ENCODE measurements at places on chromosomes 4 and X.

DNA sequence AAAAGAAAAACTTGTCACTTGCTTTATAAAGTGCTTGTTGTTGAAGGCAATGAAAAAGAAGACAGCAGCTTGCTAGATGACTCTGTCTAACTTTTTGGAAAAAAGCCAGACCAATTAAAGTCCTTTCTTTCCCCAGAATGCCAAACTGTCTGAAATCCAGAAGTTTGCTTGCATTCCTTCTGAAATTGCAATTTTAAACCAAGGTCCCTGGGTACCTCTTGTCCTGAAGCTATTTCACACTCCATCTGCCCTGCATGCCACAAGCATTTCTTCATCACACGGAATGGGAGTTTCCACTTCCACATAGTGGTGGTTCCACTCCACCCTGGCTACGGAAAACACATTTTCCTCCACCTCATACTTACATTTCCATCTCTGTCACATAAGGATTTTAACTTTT, 101.0 kb downstream of the PAPSS1 start:
- DNase-seq: no peak

- peak; percentile 35 for DNase-seq
Observed at GRCh38 chr4:56530269-56531148, 24.9 kb downstream of the ARL9 start.

GRCh38 chrX:19863212-19863856, 24.1 kb downstream of the SH3KBP1 start:
- no peak for DNase-seq

- DNase-seq: no peak
Observed at GRCh38 chr4:173018446-173018845, 150.2 kb upstream of the GALNT7 start.

GRCh38 chr4:129344058-129344457, 248.1 kb downstream of the C4orf33 start:
- DNase-seq: peak; percentile 20

DNA sequence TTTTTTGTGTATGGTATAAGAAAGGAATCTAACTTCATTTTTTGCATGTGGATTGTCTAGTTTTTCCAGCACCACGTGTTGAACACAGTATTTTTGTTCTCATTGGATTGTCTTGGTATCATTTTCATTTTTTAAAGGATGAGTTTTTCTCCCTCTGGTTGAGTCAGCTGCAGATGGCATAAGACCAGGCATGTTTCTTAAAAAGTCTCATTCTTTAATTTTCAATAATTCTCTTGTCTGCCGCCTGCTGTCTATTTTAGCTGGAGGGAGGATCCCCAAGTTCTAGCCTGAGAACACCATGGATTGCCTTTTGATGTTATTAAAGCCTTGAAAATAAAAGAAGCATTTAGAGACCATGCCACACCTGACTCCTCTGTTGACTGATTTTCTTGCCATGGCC, 263.8 kb downstream of the ARHGAP24 start:
- no peak for DNase-seq

DNA sequence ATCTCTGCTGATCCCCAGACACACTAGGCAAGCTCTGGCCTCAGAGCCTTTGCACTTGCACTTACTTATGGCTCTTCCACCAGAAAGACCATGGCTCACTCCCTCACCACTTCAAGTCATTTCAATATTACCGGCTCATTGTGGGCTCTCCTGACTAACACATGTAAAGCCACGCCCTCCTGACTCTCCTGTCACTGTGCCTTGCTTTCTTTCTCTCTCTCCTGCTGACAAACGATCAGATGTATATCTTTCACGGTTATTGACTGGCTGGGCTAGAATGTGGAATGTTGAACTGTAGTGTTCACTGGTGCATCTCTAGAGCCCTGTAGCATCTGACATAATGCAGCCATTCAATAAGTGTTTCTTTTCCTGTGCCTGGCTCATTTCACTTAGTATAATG, 425.1 kb downstream of the RAB28 start:
- peak; percentile 1 for DNase-seq

DNA sequence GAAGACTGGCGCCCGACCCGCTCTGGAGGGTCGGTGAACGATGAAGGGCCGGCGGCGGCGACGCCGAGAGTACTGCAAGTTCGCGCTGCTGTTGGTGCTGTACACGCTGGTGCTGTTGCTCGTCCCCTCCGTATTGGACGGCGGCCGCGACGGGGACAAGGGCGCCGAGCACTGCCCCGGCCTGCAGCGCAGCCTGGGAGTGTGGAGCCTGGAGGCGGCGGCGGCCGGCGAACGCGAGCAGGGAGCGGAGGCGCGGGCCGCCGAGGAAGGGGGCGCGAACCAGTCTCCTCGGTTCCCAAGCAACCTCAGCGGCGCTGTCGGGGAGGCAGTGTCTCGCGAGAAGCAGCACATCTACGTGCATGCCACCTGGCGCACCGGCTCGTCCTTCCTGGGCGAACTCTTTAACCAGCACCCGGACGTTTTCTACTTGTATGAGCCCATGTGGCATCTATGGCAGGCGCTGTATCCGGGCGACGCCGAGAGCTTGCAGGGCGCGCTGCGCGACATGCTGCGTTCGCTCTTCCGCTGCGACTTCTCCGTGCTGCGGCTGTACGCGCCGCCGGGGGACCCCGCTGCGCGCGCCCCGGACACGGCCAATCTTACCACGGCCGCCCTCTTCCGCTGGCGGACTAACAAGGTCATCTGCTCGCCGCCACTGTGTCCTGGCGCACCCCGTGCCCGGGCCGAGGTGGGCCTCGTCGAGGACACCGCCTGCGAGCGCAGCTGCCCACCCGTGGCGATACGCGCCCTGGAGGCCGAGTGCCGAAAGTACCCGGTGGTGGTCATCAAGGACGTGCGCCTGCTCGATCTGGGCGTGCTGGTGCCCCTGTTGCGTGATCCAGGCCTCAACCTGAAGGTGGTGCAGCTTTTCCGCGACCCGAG, 568 bp downstream of the CHST7 start:
- DNase-seq: peak; percentile 45

DNA sequence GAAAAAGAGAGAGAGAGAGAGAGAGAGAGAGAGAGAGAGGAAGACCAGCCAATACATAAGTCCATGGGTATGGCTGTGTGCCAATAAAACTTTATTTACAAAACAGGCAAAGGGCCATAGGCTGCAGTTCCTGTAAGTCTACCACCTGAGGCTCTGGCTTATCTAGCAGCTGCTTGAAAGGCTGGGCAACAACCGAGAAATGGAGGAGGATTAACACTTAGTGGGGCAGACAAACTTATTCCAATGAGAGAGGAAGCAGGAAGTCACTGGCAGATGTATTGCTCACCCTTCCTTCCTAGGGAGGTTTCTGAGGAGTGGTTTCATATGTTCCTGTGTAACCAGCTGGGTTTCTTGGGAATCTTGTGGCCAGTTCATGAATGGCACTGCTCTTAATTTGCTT, 4.7 kb upstream of the GPR143 start:
- no peak for DNase-seq

- no peak for DNase-seq
Observed at GRCh38 chr4:168538632-168539031, 41.8 kb downstream of the PALLD start.

DNA sequence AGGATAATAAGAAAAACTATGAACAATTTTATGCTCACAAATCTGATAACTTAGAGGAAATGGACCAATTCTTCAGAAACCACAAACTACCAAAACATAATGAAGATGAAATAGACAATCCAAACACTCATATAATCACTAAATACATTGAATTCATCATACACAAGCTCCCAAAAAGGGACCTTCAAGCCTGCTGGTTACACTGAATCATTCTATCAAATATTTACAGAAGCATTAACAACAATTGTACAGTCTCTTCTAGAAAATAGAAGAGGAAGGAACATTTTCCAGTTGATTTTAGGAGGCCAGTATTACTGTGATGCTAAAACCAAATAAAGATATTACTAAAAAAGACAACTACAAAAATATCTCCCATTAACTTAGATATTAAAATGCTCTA, 88.3 kb downstream of the IL15 start:
- DNase-seq: peak; percentile 10

DNA sequence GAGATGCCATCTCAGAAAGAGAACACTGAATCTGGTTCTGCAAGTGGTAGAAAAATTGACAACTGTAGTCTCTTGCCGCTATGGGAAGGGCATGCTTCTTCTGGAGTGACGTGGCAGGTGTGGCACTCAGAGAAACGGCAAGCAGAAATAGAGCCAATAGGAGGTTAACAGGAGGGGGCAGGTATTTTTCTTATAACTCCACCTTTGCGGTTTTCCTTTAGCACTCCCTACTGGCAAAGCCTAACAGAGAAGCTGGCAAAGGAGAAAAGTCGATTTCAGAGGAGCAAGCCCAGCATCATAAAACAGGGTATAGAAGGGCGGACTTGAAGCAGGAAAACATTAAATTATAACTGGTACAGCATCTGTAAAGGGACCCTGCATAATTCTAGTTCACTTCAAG, 1382.2 kb downstream of the PCDH18 start:
- no peak for DNase-seq

Data from NCI-H748 treated with DMSO at 0.1 percent for 48 hours (cell line).